ENCODE measurements at places on chromosomes 1 and 21. TPM values are rescaled to one million over a fixed set of nuclear protein-coding genes. Genes with fewer than 3 reads are reported as not detected.

The C1orf94 gene
- total RNA-seq: not detected

The SLC35F3 gene
- not detected for total RNA-seq

The ZSCAN20 gene
- total RNA-seq: 4.4 TPM

The SLC22A15 gene
- 10.7 TPM for total RNA-seq

The OTUD3 gene
- 3.0 TPM for total RNA-seq

The HFM1 gene
- total RNA-seq: 2.1 TPM

The KPRP gene
- total RNA-seq: not detected

The TMEM269 gene
- total RNA-seq: not detected

The KRTAP19-1 gene
- not detected for total RNA-seq

The RAB7B gene
- 1.2 TPM for total RNA-seq

The CHI3L1 gene
- 0.32 TPM for total RNA-seq

The CRABP2 gene
- 0.59 TPM for total RNA-seq

The NGF gene
- 4.0 TPM for total RNA-seq

The THEM5 gene
- total RNA-seq: not detected

The OR2T6 gene
- total RNA-seq: not detected

The WNT3A gene
- not detected for total RNA-seq

The CSMD2 gene
- total RNA-seq: 0.40 TPM

The KCNN3 gene
- total RNA-seq: 3.4 TPM

The CBR1 gene
- 26.1 TPM for total RNA-seq

The LINGO4 gene
- total RNA-seq: 0.78 TPM

The ASTN1 gene
- total RNA-seq: 0.32 TPM

The MMP23B gene
- 25.1 TPM for total RNA-seq

The USH2A gene
- 2.7 TPM for total RNA-seq

The NT5C1A gene
- 30.4 TPM for total RNA-seq

The CACNA1S gene
- not detected for total RNA-seq

The C1orf87 gene
- total RNA-seq: not detected

The KRTAP19-7 gene
- not detected for total RNA-seq

The MYCL gene
- total RNA-seq: 1.2 TPM

The FAM43B gene
- 3.0 TPM for total RNA-seq

The DCST1 gene
- total RNA-seq: not detected

The OR2L13 gene
- total RNA-seq: not detected

The PGLYRP3 gene
- not detected for total RNA-seq

The AMY1B gene
- not detected for total RNA-seq

The CELA2B gene
- total RNA-seq: not detected

The PRR9 gene
- not detected for total RNA-seq

The ESPN gene
- 0.56 TPM for total RNA-seq

The SPATA1 gene
- total RNA-seq: 0.81 TPM

The TMEM82 gene
- not detected for total RNA-seq

The VSIG8 gene
- not detected for total RNA-seq

The CD101 gene
- 1.0 TPM for total RNA-seq

The HSD11B1 gene
- 4.6 TPM for total RNA-seq

The SPRR2D gene
- total RNA-seq: not detected

The TEX50 gene
- total RNA-seq: not detected

The ANKRD35 gene
- total RNA-seq: 1.1 TPM

The RIMS3 gene
- total RNA-seq: 0.81 TPM

The PADI3 gene
- not detected for total RNA-seq

The KRTAP10-5 gene
- not detected for total RNA-seq

The RPL11 gene
- 570 TPM for total RNA-seq

The SPOCD1 gene
- total RNA-seq: not detected

The PIGR gene
- total RNA-seq: 0.13 TPM

The RHCE gene
- total RNA-seq: 1.0 TPM

The S100A14 gene
- 5.8 TPM for total RNA-seq

The F3 gene
- total RNA-seq: 21.5 TPM

The S1PR1 gene
- total RNA-seq: 50.9 TPM

The PCP4 gene
- 3.0 TPM for total RNA-seq

The PPM1J gene
- 4.7 TPM for total RNA-seq

Measured in Right ventricle myocardium superior (tissue), 1 donor.